Islet precursor cell (in vitro differentiated cells): ENCODE measurements at places on chromosomes 16 and 17.

GRCh38 chr16:67461600-67462278 lies 19.2 kb downstream of the ATP6V0D1 start:
- no peak for DNase-seq

DNA sequence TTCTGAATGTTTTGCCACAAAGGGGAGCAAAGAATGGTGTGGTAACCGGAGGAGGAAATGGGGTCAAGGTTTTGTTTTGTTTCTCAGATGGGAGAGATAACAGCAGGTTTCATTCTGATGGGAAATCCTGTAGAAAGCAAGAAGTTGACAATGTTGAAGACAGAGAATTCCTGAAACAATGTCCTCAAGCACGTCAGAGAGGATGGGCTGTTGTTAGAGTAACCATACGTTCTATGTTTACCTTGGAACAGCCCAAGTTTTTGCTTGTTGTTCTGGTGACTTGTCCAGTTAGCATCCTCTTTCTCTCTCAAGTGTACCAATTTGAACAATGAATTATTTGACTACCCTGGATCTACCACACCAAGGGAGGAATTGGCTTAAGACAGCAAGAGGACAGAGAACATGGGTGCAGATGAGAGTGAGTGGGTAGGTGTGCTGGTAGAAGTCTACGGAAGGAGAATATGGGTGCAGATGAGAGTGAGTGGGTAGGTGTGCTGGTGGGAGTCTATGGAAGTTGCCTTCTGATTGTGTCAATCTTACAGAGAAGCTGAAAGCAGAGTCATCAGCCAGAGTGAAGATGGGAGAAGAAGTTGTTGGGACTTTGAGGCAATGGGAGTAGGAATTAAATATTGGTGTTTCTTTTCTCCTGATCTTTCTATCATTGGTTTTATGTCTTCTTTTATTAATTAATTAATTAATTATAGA lies 14.8 kb upstream of the NSRP1 start:
- DNase-seq: no peak

- DNase-seq: no peak
Observed at GRCh38 chr16:3004781-3005284, 7.9 kb upstream of the CLDN9 start.

DNA sequence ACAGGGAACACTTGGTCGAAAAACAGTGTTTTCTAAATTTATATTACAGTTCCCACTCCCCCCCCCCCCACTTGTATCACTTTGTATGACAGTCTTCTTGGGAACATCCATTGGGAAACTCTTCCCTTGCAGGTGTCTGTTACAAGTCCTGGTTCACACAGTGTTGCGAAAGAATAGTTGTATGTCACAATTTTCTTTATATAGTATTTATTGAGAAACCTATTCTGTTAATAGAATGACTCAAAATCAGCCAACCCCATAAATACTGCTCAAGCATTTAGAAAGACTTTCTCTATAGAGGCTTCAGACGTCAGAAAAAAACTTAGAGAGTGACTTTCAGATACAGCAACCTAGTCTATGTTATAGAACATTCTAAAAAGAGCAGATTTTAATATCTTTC lies 414.4 kb downstream of the WWOX start:
- no peak for DNase-seq
